ENCODE measurements at places on chromosomes 7 and 10.

- no peak for DNase-seq
Observed at GRCh38 chr10:46548498-46549090, 7.9 kb downstream of the GPRIN2 start.

DNA sequence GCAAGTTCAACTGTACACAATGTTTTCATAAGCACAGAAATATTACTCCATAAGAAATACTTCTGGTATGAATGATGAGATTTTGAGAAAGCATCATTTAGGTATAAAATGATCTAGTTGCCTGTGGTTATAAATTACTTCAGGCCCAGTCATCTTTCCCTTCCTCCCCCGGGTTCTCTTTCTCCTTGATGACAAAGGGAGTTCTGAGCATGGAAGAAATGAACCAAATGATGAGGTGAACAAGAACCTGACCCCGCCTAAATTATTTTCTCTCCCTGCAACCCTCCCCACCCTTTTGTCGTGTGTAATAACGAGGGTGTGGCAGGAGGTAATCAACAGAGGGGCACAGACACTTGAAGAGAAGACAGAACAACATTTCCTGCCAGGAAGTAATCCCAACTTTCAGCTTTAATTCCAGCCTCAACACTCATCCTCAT lies 319.6 kb upstream of the SP8 start:
- DNase-seq = no peak

DNA sequence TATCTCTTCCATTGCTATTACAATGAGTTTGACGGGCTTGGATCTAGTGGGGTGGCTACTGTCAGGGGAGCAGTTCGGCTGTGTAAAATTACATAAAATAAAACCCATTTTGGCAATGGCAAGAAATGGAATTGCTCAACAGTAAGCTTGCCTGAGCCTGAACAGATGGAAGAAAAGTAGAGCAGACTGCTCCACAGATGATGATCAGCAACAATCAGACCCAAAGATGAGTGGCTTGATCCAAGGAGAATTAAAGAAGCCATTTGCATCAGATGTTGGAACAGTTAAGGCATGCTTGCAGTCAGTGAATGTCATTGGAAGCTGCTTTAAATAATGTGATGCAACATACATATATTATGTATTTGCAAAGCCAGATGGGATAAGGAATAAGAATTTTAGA lies 256.6 kb upstream of the SMIM30 start:
- no peak for DNase-seq

- DNase-seq = no peak
Observed at GRCh38 chr7:119086026-119086425, 861.5 kb downstream of the ANKRD7 start.

- no peak for DNase-seq
Observed at GRCh38 chr10:34254596-34254995, 560.5 kb downstream of the PARD3 start.

GRCh38 chr10:75091146-75091545 lies 20.3 kb upstream of the SAMD8 start:
- DNase-seq = no peak

GRCh38 chr10:128091636-128092210 lies 34.5 kb downstream of the MKI67 start:
- no peak for DNase-seq

GRCh38 chr10:104483582-104483981 lies 129.9 kb downstream of the CFAP58 start:
- DNase-seq = no peak

DNA sequence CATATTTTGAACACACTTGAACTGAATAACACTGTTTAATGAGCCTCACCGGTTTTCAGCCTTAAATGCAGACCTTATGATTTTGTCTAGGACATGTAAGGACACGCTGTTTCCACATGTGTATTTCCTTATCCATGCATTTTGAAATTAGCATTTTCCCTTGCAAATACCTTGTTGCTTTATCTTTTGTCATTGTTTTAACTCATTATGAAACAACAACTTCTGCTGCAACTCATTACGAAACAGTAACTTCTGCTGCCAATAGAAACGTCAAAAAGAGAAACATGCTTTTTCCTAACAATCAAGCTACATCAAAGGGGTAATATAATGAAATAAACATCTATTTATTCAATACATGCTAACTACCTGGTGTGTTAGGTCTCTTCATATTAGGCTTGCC lies 322.0 kb downstream of the AGMO start:
- no peak for DNase-seq

GRCh38 chr10:45211576-45211975 lies 103.8 kb downstream of the OR13A1 start:
- no peak for DNase-seq

GRCh38 chr10:44992070-44992731 lies 8.5 kb upstream of the ZNF22 start:
- no peak for DNase-seq

DNA sequence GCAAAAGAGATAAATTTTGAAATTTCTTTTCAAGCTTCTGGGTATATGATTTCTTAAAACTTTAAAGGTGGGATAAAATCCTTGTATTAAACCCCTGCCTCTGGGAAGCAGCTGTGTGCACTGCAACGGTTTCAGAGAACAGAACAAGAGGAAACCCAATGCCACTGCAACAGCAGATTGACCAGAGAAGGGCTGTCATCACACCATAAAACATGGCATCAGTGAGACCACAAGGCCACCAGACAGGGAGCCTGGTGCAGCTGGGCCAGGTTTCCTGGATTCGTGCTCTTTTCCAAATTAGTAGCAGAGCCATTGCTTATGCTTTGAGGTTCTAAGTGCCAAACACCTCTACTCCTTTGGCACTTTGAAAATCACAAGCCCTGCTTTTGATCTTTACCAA lies 152.4 kb downstream of the PRPF18 start:
- DNase-seq = no peak

- no peak for DNase-seq
Observed at GRCh38 chr10:30863516-30864210, 168.0 kb downstream of the ZNF438 start.

DNA sequence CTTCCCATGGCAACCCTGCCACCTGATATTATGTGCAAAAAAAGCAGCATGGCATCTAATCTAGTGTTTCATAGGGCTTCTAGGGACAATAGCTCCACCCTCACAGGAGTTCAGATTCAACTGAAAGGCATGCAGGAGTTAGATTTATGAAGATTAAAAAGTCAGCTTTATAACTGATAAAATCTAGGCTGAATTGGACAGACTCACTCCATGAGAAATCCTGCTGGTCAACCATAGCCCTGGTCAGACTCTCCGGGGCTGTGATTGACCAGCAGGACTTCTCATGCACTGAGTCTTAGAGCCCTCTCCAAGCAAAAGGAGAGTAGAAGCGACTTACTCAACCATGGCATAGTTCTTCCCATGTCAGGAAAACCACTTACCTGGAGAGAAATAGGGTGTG lies 345.4 kb downstream of the NEBL start:
- DNase-seq = no peak

DNA sequence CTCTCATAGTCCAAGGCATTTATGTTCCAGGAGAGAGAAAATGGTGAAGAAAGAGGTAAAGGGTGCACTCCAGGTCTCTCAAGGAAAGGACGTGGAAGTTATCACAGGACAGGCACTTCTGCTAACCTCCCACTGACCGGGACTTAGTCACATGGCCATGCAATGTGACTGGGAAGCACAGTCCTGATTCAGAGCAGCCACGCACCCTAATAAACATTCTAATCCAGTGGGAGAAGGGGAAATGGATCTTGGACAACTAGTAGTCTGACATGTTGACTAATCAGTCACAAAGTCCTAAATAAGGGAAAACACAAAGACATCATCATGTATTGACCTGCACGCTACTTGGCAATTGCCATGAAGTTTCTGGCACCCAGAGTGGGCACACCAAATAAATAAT lies 417.5 kb upstream of the ZMIZ1 start:
- no peak for DNase-seq

Measured in neural crest cell (in vitro differentiated cells).